Myocyte (in vitro differentiated cells): ENCODE measurements at places on chromosomes 6 and 20.

DNA sequence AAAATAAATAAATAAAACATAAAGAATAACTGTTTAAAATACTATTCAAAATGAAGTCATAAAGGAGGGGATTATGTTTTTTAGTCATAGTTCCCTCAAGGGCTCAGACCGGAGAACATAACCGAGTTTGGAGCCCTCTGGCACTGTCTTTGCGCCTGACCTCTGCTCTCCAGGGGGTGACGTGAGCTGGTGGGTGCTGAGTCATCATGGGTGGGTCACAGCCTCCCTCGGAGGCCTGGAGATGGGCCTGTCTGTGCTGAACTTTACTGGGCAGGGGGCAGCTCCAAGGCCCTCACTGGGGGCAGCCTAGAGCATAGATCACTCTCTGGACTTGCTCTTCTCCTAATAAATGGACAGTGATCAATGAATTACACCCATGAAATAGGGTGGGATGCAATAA, 3.1 kb upstream of the MAVS start:
- peak; percentile 54 for DNase-seq

DNA sequence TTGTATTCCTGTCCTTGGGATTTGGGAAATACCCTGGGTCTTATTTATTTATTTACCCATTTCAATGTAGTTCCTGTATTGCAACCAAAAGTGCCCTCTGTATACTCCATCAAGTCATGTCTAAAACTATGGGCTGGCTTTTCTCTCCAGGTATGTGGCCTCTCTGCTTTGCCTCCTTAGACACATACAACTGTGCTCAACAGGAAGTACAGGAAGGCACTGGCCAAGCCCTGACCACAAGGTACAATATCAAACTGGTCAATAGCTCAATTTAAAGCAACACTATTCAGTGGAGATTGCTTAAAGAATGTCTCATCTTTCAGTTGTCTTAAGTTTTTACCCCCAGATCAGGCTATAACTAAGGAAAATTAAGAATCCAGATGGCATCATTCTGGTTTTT, 42.3 kb upstream of the SLC24A3 start:
- DNase-seq, result no peak

DNA sequence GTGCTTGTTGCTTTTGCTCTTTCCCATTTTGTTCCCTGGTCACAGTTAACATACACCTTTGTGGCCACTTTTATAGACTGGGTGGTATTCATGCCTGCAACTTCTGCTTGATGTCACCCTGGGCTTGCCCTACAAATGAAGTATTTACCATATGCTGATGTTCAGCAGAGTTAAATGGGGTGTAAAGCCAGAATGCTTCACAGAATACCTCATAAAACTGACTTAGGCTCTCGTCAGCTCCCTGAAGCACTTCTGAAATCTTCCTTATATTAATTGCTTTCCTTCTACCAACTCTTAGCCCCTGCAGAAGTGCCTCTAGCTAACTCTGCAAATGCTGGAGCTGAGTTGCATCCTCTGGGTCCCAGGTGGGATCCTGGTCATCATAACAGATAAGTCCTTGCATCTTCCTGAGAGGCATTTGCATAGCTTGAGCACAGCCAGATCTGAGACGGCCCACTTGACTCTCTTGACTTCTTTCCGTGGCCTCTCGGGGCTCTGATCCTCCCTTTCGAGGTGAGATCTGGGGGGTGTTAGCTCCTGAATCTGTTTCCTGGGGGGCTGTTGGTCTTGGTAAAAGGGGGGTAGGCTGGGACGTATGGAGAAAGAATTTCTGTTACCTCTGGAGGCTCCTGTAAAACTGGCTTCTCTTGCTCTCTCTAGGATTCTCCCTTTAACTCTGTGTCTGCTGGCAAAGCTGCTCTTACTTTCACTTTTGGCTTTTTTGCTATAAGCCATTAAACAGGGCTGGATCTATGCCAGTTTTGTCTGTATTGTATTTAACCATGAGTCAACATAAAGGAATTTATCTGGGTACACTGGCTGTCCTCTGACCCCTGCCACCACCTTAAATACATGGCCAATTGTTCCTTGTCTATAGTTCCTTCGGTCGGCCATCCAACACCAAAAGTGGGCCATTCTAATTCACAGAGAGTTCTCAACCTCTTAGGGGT, 223.0 kb upstream of the SYNCRIP start:
- DNase-seq, result peak; percentile 37

- no peak for DNase-seq
Observed at GRCh38 chr6:27297857-27298730, 14.0 kb downstream of the POM121L2 start.

- DNase-seq, result no peak
Observed at GRCh38 chr20:35332540-35333200, 40.4 kb upstream of the FAM83C start.

- DNase-seq, result peak; percentile 78
Observed at GRCh38 chr6:36834576-36835341, 4.5 kb downstream of the CPNE5 start.

- DNase-seq, result no peak
Observed at GRCh38 chr6:39819228-39819627, 27.1 kb downstream of the DAAM2 start.

DNA sequence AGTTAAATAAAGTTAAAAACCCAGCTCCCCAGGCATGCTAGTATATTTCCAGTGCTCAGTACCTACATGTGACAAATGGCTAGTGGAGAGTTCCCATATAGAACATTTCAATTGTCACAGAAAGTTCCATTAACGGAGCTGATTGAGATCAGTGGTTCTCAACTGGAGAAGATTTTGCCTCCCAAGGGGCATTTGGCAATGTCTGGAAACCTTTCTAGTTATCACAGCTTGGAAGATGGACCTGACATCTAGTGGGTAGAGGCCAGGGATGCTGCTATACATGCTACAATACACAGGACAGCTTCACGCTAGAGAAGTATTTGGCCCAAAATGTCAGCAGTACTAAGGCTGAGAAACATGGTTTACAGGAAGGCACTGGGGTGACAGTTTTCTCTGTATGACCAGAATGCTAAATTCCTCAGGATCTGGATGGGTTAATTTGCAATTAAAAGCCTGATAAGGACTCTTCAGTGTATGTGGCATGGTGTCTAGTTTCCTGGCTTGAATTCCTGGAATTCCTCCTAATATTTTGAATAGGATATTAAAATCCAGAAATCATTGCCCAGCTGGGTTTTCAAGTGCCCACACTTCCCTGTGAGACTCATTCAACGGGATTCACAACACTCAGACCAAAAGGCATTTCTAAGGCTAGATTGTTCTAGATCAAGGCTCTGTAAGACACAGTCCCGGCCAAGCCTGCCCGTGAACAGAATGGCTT, 84.7 kb upstream of the SALL4 start:
- DNase-seq, result no peak

- DNase-seq, result peak; percentile 59
Observed at GRCh38 chr6:108872141-108872557, 23.9 kb downstream of the ARMC2 start.

GRCh38 chr6:3022765-3023662, 23.3 kb downstream of the NQO2 start:
- DNase-seq, result no peak

DNA sequence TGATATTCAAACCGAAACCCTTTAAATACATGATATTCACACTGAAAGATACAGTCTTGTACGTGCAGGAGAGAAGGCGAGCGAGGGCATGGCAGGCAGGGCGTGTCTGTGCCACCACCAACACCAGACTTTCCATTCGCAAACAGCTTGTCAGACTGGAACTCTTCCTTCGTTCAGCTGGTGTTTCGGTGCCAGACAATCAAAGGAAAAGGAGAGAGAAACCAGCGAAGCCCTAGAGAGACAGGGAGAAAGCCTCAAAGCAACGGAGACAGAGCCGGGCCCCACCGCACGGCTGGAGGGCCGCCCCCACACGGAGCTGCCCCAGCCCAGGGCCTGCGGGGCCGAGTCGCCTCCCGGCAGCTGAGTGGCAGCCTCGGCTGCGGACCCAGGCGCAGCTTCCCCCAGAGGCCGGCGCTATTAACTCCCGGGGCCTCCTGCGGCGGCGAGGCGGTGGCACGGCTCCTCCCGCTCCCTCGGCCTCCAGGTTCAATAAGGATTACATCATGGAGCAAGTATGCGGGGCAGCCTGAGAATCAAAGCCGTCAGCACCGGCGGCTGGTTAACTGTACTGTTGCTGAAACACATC, 32.1 kb upstream of the NR2E1 start:
- DNase-seq, result peak; percentile 91

DNA sequence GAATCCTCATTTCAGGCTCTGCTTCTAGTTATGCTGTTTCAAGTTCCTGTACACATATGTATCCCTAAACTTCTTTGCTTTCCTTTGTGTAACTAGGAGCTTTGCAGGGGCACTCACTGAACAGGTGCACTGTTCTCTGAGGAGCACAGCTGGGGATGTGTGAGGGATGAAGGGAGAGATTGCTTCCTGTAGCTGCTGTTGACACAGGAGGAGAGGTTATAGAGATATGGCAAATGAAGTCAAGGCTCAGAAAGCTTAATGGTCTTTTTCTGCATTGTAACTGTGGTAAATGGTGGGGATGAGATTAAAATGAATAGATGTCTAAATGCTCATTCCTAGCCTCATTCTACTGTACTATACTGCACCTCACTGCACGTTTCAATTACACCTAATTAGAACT, 454.3 kb downstream of the BTBD3 start:
- DNase-seq, result no peak

- DNase-seq, result no peak
Observed at GRCh38 chr6:30349421-30350177, 4.6 kb downstream of the RPP21 start.

- no peak for DNase-seq
Observed at GRCh38 chr6:82951389-82951788, 114.3 kb downstream of the UBE3D start.

GRCh38 chr20:31590717-31591225, 14.3 kb upstream of the ID1 start:
- no peak for DNase-seq

DNA sequence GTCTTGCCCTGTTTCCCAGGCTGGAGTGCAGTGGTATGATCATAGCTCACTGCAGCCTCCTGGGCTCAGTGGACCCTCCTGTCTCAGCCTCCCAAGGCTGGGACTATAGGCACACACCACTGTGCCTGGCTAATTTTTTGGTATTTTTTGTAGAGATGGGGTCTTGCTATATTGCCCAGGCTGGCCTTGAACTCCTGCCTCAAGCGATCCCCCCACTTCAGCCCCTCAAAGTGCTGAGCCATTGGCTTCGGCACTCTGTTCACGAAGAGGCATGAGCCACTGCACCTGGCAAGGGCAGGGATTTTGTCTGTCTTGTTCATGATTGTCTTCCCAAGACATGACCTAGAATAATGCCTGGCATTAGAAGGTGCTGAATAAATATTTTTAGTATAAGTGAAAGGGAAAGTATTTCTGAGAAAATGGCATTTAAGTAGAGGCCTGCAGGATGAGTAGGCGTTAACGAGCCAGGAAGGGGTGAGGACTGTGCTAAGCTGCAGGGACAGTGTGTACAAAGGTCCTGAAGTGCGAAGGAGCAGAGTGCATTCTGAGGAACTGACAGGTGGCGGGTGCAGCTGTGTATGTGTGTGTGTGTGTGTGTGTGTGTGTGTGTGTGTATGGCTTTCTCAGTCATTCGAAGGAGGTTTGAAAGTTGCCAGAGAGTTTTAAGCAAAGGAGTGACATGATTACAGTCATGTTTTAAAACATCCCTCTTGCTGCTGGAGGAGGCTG, 43.0 kb downstream of the VEGFA start:
- peak; percentile 73 for DNase-seq

- no peak for DNase-seq
Observed at GRCh38 chr20:11918391-11918845, 725 bp downstream of the BTBD3 start.

DNA sequence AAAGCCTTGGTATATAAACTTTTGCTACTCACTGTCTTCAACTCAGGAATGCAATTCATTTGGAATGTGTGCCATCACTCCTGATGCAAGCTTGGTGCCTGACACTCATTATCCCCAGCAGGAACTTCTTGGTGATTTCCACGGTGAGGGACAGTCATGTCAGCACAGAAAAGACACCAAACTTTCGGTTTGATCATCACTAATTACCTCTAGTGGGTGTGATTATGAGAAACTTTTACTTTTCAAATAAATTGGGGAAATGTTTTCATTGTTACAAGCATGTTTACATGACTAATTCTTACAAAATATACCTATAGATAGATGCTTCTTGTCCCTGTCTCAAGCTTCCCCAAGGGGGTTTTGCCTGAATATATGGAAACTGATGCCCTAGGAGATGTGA, 40.9 kb downstream of the RPP40 start:
- no peak for DNase-seq

- DNase-seq, result no peak
Observed at GRCh38 chr20:25323496-25324246, 67.0 kb downstream of the ABHD12 start.

DNA sequence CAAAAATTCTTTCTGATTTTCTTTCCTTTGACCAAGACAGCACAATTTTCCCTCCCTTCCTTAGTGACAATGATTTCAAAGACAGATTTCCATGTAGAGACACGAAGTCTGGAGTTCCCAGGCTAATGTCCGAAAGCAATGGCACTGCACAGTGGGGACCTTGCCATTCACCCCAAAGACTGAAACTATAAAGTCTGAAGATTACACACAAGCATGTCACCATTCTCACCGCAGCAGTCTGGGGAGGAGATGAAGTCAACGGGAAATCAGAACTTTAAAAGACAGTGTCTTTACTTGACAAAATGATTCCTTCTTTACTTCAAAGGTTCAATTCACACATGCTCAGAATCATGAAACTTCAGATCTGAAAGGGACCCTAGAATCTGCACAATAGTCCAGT, 8.3 kb downstream of the B4GALT5 start:
- DNase-seq, result no peak

GRCh38 chr6:27260369-27260768, 12.9 kb downstream of the PRSS16 start:
- no peak for DNase-seq

- no peak for DNase-seq
Observed at GRCh38 chr20:50380697-50381040, 129.5 kb upstream of the PTPN1 start.

DNA sequence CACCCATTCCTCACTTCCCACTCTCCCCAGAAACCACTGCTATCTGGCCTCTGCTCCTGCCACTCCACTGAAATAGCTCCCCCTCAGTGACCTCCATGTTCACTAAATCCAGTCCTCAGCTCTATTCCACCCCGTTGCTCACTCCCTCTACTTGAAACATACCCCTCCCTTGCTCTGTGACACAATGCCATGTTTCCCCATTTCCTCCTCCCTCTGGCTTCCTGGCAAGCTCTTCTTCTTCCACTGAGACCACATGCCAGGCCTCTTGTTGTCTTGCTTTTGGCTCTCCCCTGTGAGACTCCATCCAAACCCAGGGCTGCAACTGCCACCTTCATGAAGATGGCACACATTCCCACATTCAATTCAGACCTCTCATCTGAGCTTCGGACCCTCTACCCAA, 13.9 kb downstream of the TMEM151B start:
- no peak for DNase-seq

GRCh38 chr6:104428184-104428583, 431.5 kb downstream of the HACE1 start:
- no peak for DNase-seq

GRCh38 chr6:80594461-80594860, 488.0 kb downstream of the BCKDHB start:
- no peak for DNase-seq
